Gastrocnemius medialis (tissue), 4 donors: ENCODE measurements at places on chromosomes 4 and X.

DNA sequence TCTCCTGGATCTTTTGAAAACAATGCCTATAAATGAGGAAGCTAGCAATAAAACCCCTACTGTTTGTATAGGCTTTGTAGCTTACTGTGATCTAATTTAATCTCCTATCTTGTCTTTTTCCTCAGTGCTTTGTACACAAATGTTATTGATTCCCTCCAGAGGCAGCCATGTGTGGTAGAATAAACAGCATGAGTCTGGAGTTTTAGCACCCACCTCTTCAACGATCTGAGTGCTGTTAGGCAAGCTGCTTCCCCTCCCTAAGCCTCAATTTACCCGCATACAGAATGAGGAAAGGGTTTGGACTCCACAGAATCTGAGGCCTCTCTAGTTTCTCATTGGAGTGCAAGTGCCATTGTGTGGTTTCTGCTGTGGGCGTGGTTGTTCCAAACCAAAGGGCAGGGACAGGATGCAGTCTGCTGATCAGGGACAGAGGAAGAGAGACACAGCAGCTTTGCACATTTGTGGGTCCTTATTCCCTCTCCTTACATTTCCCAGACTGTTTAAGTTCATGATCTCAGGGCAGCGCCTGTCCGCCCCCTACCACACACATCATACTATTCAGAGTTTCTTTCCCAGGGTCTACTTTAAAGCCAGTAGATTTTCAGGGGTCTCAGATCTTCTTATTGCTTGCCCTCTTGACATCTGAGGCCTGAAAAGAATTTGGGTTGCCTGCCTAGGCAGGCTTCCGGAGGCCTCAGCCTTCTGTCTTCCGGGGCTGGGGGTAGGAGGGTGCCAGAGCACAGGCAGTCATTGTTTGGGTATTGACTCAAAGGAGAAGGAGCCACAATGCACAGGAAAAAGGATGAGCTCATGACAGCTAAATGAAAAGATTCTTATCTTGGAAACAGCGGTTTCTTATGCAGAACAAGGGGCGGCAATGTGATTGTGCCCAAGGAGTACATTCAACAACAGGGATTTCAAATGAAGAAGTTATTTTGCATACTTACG is 114.9 kb upstream of the TEX13D start:
- DNase-seq: peak; percentile 10

DNA sequence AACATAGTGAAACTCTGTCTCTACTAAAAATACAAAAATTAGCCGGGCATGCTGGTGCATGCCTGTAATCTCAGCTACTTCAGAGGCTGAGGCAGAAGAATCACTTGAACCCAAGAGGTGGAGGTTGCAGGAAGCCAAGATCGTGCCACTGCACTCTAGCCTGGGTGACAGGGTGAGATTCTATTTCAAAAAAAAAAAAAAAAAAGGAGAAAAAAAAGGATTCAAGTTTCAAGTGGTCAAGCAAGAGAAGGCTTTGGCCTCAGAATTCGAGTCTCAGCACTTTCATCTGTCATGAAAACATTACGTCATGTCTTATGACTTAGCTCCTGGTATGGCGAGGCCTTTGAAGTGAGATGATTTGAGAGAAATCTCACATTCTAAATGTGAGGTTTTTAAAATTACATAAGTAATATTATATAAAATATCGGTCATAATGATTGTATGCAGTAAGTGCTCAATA is 21.2 kb upstream of the DHRSX start:
- no peak for DNase-seq

DNA sequence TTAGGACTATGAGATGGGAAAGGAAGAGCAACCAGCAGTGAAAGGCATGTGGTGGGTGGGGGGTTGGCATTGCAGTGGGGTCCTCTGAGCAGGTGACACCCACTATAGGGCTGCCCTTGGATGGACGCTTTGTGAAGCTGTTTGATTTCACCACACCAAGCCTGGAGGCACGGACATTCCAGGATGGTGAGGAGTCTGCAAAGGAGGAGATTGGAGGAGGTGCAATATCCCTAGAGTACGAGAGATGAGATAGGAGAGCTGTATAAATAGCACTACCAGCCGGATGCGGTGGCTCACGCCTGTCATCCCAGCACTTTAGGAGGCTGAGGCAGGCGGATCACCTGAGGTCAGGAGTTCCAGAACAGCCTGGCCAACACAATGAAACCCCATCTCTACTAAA is 42.3 kb downstream of the SHOX start:
- DNase-seq: no peak

- peak; percentile 78 for DNase-seq
Measured at GRCh38 chr4:7070729-7071511, 3.1 kb upstream of the GRPEL1 start.

DNA sequence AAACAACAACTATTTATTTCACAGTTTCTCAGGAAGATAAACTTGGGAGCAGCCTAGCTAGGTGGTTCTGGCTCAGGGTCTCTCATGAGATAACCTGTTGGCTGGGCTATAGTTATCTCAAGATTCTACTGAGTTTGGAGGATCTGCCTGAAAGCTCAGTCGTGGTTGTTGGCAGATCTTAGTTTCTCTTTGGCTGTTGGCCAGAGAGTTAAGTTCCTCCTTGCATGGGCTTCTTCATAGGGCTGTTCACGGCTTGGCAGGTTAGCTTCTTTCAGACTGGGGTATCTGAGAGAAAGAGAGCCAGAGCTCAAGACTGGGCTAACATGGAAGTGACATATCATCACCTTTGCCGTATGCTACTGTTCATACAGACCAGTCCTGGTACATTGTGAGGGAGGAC is 28.7 kb downstream of the SEC24B start:
- no peak for DNase-seq

DNA sequence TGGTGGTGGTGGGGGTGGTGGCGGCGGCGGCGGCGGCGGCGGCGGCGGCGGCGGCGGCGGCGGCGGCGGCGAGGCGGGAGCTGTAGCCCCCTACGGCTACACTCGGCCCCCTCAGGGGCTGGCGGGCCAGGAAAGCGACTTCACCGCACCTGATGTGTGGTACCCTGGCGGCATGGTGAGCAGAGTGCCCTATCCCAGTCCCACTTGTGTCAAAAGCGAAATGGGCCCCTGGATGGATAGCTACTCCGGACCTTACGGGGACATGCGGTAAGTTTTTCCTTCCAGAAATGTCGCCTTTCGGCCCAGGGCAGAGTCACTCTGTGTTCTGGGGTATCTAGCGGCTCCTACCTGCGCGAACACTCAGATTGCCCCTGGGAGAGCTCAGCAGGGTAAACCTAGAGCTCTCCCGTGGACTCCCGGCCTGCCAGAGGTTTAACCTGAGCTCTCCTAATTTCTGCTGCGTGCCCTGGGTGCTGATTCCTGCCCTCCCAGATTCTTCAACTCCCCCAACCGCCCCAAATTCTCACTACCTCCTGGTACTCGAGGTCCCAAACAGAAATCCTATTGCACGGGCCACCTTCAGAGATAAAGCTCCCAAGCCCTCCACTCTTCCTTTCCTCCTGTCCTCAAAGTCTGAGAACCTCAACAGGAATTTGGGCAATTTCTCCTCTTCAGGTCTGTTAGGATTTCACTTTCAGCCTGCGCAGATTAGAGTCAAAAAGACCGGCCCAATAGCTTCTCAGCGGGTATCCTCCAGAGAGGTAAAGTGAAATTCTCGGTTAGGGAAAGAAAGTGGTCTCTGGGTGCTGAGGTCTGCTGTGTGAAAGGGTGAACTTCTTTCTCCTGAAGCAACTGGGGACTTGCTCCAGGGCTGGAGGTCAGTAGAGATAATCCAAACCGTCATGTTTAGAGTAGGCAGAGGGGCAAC is 2.9 kb downstream of the AR start:
- no peak for DNase-seq
